Activated CD8-positive, alpha-beta memory T cell treated with anti-CD3 and anti-CD28 coated beads for 48 hours (primary cell): ENCODE measurements at places on chromosomes 7 and 10.
A peak's percentile ranks its signal among the peaks of the same experiment; 100 is the strongest.

DNA sequence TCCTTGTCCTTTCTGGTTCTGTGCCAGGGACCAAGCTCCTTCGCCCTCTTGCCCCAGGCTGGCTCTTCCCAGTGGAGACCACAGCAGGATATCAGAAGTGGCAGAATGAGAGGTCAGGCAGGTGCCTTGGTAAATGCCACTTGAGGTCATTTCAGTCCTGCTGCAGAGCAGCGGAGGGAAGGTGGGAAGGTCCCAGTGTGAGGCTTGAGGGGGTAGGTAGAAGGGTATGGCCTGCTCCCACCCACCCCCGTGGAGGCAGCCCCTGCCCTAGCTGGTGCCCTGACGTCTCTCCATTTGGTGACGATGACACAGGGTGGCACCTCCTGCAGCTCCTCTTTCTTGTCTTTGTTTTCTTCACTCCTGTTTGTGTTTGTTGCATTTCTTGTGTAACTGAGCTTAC, 538.8 kb downstream of the TCERG1L start:
- no peak for DNase-seq

DNA sequence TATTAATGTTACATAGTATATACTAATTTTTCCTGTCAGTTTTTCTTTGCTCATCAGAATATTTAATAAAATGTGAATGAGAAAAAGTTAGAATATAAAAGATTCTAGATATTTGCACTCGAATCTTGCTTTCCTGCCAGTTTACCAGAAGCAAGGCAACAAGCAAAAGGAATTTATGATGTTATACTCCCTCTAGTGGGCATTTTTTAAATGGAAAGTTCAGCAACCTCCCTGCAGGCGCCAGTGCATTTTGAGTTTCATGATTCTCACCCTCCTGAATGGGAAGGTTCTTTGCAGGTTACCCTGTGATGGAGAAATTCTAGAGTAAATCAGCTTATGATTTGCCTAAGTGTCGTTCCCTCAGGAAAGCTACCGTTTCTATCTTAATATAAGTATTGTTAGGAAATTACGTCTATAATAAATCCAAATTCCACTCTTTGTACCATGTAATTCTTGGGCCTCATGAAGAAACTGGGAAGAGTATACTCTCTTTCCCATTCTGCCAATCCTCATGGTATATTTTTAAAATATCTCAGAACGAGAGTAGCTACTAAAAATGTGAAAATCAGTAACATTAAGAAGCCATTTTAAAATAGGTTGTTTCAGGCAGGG, 350.0 kb downstream of the CRPPA start:
- no peak for DNase-seq

- DNase-seq: peak; percentile 40
Observed at GRCh38 chr7:148262721-148263229, 327.8 kb upstream of the C7orf33 start.

GRCh38 chr10:89248990-89249389, 2.6 kb downstream of the LIPA start:
- no peak for DNase-seq

GRCh38 chr10:110643653-110644597, at the start of gene RBM20:
Gene RBM20, plus strand, starts transcription at chr10:110644336. Its CDS starts 119 bp downstream, at chr10:110644455.
- no peak for DNase-seq
